NCI-H2081 treated with DMSO at 0.1 percent for 48 hours (cell line): ENCODE measurements at places on chromosomes 1 and 21.

DNA sequence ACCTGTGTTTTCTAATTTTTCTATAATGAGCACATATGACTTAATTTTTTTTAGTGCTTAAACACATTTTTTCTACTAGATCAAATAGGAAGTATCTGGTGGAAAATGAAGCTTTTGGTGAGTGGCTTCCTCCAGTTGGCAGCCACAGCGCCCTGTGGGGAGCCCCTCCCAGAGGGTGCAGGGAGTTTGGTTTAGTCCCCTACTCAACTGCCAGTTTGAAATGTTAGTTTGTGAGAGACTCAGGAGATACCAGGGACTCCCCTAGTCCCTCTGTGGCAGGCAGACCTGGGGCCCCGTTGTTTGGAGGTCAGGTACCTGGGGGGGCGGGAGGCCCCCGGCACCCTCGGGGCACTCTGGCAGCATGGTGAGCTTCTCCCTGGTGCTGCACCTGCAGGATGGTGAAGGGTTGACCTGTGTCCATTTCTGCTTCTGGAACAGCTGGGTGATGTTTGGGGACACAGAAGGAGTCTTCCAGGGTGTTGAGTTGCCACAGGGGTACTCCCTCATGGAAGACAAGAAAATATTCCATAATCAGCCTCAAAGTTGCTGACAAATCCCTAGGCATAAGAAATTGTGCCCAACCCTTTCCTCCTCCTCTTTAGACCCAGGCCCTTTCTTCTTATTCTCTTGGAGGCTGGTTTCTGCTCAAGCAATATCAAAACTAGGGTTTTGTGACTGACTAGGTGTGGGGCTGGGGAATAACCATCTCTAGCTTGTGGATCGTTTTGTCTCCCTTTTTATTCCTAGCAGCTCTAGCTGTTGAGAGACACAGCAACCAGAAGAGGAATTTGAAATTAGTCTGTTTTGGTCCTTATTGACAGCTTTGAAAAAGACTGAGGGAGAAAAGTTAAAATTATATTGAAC, 91.6 kb downstream of the ABCA4 start:
- DNase-seq, result no peak

- DNase-seq, result no peak
Observed at GRCh38 chr1:200958597-200958996, 63.9 kb downstream of the INAVA start.

DNA sequence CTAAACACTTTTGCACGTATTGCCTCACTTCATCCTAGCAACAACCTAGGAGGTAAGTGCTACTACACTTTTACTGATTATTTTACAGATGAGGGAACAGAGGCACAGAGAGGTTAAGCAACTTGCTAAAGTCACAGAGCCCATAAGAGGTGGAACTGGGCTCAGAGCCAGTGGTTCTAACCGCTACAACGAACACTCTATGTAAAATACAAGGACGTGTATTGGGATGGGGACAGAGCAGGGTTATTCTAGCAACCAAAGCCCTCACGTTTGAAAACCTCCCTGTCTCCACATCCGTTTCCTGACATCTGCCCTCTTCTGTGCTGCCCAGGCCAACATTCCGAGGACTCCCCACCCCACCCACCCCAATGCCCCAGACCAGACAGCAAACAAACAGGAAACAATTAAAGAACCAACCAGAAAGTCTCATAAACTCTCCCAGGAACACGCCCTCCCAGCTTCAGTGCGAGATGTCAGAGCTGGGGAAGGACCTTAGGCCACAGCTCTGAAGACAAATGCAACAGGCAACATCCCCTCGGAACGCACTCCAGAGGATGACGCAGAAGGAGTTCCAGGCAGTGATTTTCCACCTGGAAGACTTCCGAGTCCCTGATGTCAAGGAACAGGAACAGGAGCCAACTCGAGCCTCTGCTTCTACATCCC, 41.1 kb downstream of the GLIS1 start:
- no peak for DNase-seq

DNA sequence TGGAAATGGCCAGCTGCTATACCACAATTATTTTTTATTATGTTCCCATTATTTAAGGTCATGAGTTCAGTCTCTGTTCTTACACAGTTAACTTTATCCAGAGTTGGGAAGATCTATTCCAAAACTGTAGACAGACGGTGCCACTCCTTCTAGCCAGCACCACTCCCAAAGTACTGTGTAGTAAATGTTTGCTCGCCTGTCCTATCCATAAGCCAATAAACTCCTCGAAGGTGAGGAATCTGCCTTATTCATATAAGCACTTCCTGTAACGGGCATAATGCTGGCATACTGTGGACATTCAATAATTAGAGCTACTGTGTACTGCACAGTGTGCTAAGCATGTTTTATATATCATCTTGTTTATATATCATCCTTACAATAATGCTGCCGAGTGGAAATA, 26.1 kb upstream of the STMN1 start:
- DNase-seq, result no peak

DNA sequence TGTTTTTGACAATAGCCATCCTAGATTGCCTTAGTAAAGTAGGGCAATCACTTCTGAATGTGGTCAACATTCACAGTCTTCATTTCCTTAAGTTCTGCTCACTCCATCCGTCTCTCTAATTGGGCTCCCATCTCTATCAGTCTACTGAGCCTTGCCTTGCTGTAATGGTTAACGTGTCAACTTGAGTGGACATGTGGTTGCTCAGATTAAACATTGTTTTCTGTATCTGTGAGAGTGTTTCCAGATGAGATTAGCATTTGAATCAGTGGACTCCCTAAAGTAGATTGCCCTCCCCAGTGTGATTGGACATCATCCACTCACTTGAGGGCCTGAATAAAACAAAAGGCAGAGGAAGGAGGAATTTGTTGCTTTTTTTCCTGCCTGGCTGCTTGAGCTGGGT, 26.4 kb downstream of the C1orf216 start:
- no peak for DNase-seq

DNA sequence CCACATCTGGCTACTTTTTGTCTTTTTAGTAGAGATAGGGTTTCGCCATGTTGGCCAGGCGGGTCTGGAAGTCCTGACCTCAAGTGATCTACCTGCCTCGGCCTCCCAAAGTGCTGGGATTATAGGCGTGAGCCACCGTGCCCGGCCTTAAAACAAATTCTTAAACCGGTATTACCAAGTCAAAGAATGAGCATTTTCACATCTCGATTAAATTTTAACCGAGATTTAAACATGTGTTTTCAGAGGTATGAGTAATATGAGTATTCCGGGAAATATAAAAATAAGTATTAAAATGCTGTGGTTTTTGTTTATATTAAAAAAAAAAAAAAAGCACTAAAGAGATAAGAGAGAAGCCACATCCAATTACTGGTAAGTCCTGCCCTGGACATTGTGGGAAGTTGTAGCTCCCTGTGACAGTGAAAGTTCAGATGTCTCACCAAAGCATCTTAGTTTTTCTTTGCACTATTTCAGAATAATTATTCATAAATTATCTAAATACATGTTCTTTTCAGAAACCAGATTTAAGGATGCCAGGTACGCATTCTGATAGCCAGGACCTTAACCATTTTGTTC, 24.9 kb downstream of the ZNF281 start:
- no peak for DNase-seq

DNA sequence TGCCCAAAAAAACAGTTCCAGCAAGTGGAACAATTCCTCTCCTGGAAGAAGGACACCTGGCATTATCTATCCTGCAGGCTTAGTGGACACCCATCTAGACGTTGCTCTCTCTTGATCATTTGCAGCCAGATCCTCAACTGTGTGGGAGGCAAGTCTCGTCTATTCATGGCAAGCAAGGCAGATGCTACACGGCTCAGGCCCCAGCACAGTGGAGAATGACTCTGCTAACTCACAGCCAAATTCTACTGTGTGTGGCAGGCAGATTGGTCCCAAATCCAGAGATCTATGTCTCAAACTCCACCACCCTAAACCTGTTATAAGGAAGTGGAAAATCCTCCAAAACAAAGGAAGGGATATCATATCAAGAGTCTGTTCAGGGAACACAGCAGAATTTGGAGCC, 7.0 kb downstream of the TNNT2 start:
- no peak for DNase-seq

GRCh38 chr1:147169171-147169570, 3.1 kb downstream of the PRKAB2 start:
- no peak for DNase-seq

DNA sequence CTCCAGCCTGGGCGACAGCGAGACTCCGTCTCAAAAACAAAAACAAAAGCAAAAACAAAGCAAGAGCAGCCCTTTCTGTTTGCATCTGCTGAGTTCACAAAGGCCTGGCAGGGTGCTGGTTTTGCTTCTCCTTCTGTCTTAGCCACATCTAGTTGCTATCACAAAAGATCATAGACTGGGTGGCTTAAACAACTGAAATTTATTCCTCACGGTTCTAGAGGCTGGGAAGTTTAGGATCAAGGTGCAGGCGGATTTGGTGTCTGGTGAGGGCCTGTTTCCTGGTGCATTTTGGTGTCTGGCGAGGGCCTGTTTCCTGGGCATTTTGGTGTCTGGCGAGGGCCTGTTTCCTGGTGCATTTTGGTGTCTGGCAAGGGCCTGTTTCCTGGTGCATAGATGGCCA, 471.3 kb downstream of the CAMTA1 start:
- no peak for DNase-seq

- DNase-seq, result no peak
Observed at GRCh38 chr21:45382697-45382997, 22.3 kb upstream of the COL18A1 start.

DNA sequence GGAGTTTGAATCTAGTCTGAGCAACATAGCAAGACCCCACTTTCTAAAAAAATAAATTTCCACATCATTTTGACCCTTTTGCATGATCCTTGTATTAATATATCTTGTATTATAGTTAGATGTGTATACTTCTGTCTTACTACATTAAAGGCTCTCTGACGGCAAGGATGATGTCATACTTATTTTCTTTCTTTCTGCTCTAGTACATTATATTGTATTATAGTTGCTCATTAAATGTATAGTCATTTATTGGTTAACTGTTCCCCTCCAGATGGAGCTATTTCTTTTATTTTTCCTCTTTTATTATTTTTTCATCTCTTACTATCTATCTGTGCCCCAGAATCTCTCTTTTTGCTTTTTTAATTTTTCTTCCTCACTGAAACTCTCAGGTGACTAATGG, 15.0 kb upstream of the OLFML2B start:
- DNase-seq, result no peak
